HT-29 (cell line): ENCODE measurements at places on chromosomes 12 and 14. TPM values are rescaled to one million over a fixed set of nuclear protein-coding genes. Genes with fewer than 3 reads are reported as not detected.

RIPK3 gene
- total RNA-seq = 20.7 and 24.9 TPM in 2 replicates

DNA sequence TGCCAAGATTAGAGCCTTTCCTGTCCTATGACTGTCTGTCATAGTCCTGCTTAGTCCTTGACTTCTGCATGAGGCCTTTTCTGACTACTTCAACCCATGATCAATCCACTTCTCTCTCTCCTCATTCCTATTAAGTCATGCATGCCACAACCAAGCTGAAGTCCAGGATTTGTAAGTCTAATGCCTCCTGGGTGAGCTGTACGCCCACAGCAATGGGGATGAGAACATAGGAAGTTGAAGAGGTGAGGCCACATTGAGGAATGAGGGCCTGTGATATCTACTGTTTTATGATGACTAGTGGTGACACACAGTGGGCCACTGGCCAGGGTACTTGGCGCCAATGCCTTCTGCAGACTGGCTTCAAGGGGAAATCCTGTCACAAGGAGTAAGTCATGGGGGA, 994.1 kb upstream of the TMEM132C start:
- DNase-seq = no peak

- DNase-seq = no peak
Observed at GRCh38 chr14:45246151-45246550, 6.9 kb downstream of the MIS18BP1 start.

GRCh38 chr12:11713202-11713601, 63.7 kb downstream of the ETV6 start:
- no peak for DNase-seq

GRCh38 chr14:56149995-56150394, 31.8 kb downstream of the PELI2 start:
- DNase-seq = no peak

SLC6A12 gene
- 0.13 TPM in 1 of 2 replicates, not detected in the other for total RNA-seq

OR4E2 gene
- not detected in 2 replicates for total RNA-seq

GRCh38 chr12:130880411-130880885, 8.6 kb downstream of the RAN start:
- DNase-seq = no peak

DNA sequence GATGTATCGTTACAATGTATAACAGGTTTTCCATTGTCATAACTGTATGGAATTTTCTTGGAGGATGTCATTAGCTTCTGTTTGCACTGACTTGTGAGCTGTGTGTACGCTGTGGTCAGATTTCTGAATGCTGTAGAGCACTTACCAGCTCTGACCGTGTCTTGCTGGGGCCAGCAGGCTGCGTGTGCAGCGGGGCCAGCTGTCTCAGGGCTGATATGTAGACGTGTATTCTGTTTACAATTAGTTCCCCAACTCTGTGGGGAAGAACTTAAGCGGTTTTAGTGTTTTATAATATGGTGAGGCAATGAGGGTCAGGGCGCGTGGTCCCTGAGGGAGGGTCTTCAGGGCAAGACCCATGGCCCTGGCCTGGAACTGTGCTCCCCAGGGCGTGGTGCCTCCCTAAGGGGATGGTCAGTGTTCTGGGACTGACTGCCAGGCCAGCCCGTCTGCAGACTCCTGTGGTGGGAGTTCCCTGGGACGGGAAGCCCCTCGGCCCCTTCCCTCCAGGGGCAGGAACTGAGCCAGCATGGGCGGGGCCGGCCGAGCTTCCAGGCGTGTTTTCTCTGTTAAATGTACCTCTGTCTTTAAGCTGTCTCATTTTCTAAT, 18.7 kb downstream of the XRCC3 start:
- DNase-seq = no peak

DNA sequence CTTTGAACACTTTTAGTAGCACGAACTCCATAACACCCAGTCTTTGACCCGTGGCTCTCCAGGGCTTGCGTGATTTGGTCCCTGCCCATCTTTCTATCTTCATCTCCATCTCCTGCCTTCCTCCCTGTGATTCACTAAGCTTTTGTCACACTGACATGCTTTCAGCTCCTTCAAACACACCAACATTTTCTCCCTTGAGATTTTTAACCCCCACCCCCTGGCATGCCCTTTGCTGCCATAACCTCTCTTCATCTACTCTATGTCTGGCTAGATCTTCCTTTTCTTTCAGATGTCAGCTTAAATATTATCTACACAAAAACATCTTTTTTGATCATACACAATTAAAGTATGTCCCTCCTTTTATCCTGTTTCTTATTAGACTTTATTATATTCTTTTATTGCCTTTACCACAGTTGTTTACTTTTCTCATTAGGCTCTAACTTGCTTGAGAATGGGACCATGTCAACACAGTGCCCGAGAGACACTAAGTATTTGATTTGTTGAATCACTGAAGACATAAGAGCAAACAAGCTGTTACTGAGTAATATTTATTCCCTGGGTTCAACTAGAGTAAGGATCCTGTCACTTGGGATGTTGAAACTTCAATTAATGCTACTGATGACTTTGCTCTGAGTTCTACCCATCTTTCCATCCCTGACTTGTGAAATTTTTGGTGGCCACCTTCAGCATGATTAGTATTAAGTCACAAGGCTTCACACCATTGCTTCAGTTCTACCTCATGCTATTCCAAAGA, 387.3 kb downstream of the LRIG3 start:
- DNase-seq = no peak

GRCh38 chr14:27686137-27686536, 1080.5 kb upstream of the FOXG1 start:
- DNase-seq = no peak

DNA sequence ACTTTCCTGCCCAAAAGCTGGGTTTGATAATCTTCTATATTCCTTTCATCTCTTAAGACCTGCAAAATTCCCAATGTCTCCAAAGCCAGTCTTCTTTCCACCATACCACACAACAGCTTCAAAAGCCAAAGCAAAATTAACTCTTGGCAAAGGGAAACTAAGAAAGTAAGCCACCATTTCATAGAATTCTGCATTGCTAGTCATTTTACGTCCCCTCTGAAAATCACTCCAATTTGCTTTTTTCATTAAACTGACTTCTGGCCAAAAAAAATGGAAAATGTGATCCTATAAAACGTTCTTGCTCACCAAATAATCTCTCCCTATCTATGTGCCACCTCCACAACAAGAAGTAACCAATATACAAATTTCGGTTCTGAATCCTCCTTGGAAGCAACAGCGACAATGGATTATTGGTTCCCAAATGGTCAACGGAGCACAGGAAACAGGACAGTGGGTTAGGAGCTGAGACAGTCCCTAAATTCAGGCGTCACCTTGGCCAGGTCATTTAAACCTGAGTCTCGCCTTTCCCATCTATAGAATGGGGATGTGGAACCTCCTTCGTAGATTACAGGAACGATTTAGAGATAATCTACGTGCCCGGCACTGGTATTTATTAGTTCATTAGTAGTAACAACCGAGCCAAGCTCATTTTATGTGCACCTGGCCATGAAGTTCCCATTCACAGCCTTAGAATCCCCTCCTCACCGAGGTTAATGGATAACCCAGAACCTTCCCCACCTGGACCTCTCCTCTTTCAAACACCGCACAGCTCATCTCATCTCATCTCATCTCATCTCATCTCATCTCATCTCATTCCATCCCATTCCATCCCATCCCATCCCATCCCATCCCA, 1.2 kb downstream of the NT5DC3 start:
- no peak for DNase-seq
